Left lung (tissue), 14 donors: ENCODE measurements at places on chromosomes 7 and 10. TPM values are rescaled to one million over a fixed set of nuclear protein-coding genes. Genes with fewer than 3 reads are reported as not detected.

TUBAL3 gene
- total RNA-seq: not detected

DNA sequence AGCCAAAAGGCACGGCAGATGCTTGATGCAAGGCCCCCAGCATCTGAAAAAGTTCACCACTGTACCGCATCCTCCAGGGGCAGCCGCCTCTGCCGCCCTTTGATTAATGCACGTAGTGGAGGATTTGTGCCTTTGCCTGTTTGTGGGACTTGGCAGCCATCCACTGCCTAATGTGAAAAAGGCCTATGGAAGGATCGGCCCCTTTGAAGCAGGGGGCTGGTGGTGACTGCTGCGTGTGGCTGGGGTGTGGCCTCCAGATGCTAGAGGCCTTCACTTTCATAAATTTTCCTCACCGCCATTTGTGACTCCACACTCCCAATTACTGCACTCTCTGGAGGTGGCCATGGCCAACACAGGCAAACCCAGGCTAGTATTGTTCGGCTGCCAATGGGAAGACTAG, 226.0 kb downstream of the BMPER start:
- H3K4me1 ChIP-seq: no peaks in the 10 kb centered on the region
- DNase-seq: no peak
- no peak overlapping the region for H3K27ac ChIP-seq
- no peaks in the 10 kb centered on the region for H3K27me3 ChIP-seq
- no peak overlapping the region for H3K4me3 ChIP-seq
- no peaks in the 10 kb centered on the region for H3K36me3 ChIP-seq

- peaks cover 5% of the 10 kb centered on the region for H3K4me1 ChIP-seq
- H3K36me3 ChIP-seq: no peaks in the 10 kb centered on the region
- H3K27ac ChIP-seq: no peak overlapping the region
Observed at GRCh38 chr10:46541017-46541661, 15.3 kb downstream of the GPRIN2 start.

DNA sequence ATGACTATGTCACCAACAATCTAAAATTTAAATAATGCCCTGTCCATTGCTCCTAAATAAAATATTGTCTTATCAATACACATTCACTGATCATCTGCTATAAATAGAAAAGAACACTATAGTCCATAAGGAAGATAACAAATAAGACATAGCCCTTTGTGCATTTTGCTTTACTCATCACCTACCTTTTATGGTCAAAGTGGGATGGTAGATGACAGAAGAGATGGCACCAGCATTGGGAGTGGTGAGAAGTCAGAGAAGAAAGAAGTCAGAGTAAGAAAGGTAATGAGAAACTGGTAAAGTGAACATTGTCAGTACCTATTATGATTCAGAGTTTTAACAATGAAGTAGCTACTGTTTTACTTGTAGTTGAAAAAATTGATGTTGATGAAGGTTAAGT, 31.1 kb downstream of the SEMA3E start:
- H3K27ac ChIP-seq: no peak overlapping the region
- no peaks in the 10 kb centered on the region for H3K36me3 ChIP-seq
- no peaks in the 10 kb centered on the region for H3K27me3 ChIP-seq
- H3K4me3 ChIP-seq: no peak overlapping the region
- DNase-seq: no peak

DNA sequence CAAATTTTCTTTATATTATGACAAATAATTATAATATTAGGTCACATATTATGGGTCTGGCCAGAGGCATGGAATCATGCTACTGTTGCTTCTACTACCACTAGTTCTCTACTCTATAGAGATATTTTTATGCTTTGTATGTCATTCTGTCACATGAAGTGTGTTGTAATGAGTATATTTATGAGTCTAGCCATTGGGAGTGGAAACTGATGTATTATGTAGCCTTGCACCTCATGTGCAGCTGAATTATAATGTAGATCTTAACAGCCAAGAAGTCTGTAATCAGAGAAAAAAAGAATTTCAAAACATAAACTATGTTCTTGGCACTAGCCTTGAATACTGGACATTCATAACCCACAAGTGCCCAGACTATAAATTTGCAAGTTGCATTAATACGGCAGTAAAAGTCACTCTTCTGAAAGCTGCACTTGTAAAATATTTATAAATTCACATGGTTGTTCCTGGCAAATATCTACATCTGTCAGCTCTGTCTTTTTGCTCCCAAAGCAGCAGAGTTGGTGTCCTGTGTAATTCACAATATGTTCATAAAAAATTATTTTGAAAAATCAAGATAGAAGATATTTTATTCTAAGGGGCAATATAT, 48.6 kb upstream of the SKAP2 start:
- DNase-seq: peak; percentile 68
- no peak overlapping the region for H3K4me3 ChIP-seq
- no peaks in the 10 kb centered on the region for H3K27me3 ChIP-seq

SEMA3D gene
- total RNA-seq: 5.5 TPM

DNA sequence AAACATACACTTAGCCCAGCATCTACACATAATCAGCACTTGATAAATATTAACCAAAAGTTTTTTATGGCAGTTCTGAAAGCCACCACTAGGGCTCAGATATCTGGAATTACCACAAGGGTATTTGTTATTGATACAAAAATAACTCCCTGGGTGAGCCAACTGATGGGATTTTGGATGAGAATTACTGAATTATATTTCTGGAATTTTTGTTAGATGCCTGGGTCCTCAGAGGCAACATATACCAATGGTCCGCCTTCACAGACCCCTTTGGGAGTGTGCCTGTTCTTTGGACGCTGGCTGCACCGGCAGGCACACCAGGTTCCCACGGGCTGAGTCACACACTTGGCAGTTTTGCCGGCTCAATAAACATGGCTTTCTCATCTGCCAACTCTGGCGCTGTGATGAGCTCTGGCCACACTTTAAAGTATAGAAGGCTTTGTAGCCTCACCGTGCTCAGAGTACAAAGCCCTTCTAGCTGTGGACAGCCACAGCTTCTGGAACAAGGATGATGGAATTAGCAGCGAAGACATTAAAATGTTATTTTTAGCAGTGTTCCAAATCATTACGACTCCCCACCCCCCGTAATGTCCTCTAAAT, 24.5 kb upstream of the EEPD1 start:
- no peak overlapping the region for H3K4me3 ChIP-seq
- peak overlapping the region; percentile 53 for H3K27ac ChIP-seq
- H3K36me3 ChIP-seq: no peaks in the 10 kb centered on the region
- peaks cover 10% of the 10 kb centered on the region for H3K4me1 ChIP-seq

ABCC2 gene
- total RNA-seq: 1.1 TPM

DNA sequence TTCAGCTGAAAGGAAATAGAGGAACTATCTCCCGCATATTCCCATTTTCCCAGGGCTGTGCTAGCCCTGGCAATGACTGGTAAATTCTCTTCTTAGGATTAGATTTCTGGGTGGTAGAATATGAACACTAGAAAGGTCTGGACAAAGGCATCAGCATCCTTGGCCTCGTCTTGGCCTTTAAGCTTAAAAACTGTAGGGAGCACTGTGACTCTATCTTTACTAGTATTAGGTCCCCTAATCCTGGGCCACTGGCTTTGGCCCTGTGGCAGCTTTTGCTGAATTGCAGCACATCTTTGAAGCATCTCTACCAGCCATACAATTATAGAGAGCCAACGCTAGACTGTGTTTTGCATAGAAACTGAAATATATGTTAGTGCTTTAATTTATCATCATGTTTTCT, 41.5 kb upstream of the EBLN1 start:
- peaks cover 29% of the 10 kb centered on the region for H3K27me3 ChIP-seq
- peak; percentile 18 for DNase-seq
- no peaks in the 10 kb centered on the region for H3K4me1 ChIP-seq
- no peaks in the 10 kb centered on the region for H3K36me3 ChIP-seq
- H3K27ac ChIP-seq: no peak overlapping the region
- no peak overlapping the region for H3K4me3 ChIP-seq

DNA sequence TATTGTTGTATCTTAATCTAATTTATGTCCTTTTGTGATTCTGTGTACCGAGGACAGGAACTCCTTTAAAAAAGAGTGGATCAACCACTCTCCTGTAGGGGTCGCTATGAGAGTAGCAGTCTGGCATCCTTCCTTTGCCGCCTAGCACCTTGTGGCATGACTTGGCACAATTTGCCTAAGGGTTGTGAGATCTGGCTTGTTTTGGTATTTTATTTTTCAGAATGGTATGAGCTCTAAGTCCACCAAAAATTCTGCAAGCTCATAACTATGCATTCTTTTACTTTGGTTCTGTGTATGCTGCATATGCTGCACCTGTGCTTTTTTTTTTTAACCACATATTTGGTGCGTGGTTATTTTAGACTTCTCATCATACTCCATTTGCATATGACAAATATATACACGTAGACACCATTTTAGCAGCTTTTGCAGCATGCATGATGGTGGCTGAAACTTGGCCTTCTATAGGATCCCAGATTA, 112.8 kb downstream of the CDK14 start:
- H3K4me3 ChIP-seq: no peak overlapping the region
- no peaks in the 10 kb centered on the region for H3K27me3 ChIP-seq
- no peak for DNase-seq
- H3K27ac ChIP-seq: no peak overlapping the region
- H3K4me1 ChIP-seq: peaks cover 12% of the 10 kb centered on the region

DNA sequence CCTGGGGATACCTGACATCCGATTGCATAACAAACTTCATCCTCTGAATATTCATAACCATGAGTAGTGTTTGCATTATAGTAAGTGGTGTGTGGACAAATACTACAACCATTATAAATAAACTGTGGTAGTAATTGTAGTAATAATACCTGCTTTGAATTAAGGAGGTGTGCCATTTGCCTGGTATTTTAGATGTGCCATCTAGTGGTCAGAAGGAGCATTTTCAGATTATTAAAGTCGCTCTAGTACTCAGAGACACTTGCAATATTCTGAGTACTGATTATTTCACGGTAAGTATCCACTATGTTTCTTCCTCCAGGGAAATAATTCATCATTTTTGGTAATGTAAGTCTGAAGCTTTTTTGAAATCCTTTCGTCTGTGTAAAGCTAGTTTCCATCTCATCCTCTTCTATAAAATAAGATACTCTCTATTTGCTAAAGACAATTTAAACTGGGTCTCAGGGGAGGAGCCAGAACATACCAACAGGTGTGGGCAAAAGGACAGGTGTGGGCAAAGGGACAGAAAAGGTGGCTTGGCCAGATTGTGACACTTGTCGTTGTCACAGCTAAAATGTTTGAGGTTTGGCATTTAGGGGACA, 115.3 kb upstream of the WDR11 start:
- H3K4me1 ChIP-seq: no peaks in the 10 kb centered on the region
- H3K27ac ChIP-seq: no peak overlapping the region
- no peaks in the 10 kb centered on the region for H3K27me3 ChIP-seq
- H3K36me3 ChIP-seq: no peaks in the 10 kb centered on the region
- H3K4me3 ChIP-seq: no peak overlapping the region

- peaks cover 4% of the 10 kb centered on the region for H3K4me1 ChIP-seq
- H3K4me3 ChIP-seq: no peak overlapping the region
- no peak for DNase-seq
- no peaks in the 10 kb centered on the region for H3K27me3 ChIP-seq
- H3K36me3 ChIP-seq: no peaks in the 10 kb centered on the region
- H3K27ac ChIP-seq: no peak overlapping the region
Observed at GRCh38 chr10:75115137-75115536, 3.7 kb downstream of the SAMD8 start.

- H3K4me3 ChIP-seq: no peak overlapping the region
- H3K36me3 ChIP-seq: peaks cover 62% of the 10 kb centered on the region
- H3K4me1 ChIP-seq: no peaks in the 10 kb centered on the region
- no peaks in the 10 kb centered on the region for H3K27me3 ChIP-seq
- DNase-seq: no peak
Observed at GRCh38 chr10:109863775-109864174, 59.5 kb downstream of the XPNPEP1 start.

DNA sequence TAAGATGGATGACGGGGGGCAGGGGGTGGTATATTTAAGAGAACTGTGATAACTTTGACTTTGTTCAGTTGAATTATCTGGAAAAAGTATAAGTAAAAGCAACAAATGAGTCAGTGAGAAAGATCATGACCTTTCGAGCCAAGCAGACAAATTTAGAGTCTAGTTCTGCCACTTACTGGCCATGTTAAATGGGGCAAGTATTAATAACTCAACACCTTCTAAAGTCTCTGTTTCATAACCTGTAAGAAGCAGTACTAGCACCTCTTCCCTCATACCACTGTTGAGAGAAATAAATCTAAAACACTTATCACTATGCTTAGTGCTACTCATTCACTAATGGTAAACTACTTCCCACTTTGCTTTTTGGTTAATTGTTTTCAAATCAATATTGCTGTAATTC, 604.4 kb upstream of the LRRN3 start:
- no peak overlapping the region for H3K27ac ChIP-seq
- no peak for DNase-seq
- no peaks in the 10 kb centered on the region for H3K27me3 ChIP-seq
- no peaks in the 10 kb centered on the region for H3K4me1 ChIP-seq
- no peaks in the 10 kb centered on the region for H3K36me3 ChIP-seq
- H3K4me3 ChIP-seq: no peak overlapping the region

EIF5AL1 gene
- total RNA-seq: 0.76 TPM

DNA sequence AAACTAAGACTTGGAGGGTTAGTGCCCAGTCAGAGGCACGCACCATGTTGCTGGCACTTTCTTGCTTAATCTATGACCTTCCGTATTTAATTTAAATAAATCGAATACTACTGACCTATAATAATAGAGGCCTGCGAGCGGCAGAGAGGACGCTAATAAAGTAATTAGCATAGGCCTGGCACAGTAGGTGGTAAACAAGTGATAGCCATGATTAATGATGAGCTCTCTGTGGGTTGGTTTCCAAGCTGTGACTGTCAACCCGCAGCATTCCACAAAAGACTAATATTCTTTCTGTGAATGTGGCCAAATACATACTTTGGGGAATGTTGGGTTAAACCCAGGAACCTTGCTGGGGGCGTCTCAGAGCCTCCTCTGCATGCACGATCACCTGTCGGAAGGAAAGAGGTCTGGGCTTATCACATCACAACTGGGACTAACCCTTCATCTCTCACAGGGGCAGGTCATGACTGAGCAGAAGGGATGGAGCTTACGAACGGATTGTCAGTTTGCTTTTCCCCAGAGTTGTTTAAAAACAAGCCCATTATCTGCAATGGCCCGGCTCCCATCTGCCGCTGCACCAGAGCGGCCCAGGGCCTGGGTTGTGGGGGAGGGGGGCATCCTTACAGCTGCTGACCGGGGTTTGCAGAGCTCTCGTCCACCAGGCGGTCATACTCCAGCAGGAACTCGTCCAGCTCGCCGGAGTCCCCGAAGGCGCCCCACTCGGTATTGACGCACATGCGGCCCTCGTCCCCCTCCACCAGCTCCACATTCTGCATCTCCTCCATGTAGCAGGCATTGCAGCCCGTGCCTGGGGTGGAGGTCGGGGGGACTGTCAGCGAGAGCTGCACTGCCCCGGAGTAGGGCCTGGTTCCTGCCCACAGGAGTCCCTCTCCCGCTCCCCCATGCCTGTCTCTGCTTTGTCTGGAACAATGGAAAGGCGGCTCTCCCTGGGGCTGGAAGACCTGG, 6.2 kb upstream of the MYL7 start:
- H3K4me1 ChIP-seq: peaks cover 14% of the 10 kb centered on the region
- H3K36me3 ChIP-seq: no peaks in the 10 kb centered on the region
- peaks cover 63% of the 10 kb centered on the region for H3K27me3 ChIP-seq
- no peak for DNase-seq
- no peak overlapping the region for H3K27ac ChIP-seq
